A673 (cell line): ENCODE measurements at places on chromosomes 5 and 9. TPM values are rescaled to one million over a fixed set of nuclear protein-coding genes. Genes with fewer than 3 reads are reported as not detected.

DNA sequence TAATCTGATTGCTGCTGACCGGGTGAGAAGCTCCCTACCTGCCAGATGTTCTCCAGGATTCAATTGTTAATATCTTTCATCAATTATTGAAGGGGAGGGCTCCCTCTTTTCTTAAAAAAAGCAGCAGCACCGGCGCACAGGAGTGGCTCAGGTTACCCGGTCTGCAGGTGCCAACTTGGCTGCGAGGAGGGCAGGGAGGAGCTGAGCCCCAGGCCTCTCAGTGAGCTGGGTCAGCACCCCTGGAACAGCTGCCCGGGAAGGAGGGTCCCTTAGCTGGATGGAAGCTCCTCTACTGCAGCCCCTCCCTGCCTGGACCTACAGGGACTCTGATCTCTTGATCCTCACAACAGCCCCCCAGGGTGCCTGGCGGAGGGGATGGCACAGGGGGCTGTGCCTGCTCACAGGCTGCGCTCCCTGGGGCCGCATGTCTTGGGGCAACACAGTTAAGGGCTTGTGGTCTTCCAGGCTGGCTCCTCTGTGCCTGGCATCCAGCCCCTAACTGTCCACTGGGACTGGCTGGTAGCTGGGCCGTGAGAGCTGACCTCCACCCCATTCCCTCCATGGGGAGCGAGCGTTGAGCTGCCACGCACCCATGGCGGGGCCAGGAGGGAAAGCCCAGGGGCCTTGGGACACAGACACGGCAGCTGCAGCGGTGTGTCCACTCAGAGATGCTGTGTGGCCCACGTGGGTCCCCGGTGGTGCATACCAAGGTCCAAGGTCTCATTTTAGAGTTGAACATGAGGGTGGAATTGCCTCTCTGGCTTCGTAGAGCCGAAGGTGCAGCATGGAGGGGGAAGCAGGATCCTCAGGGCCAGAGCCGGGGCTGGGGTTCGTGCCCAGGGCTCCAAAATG lies 28.6 kb upstream of the TMEM250 start:
- H3K4me3 ChIP-seq = no peak overlapping the region
- no peaks in the 10 kb centered on the region for H3K36me3 ChIP-seq
- no peak for DNase-seq

DNA sequence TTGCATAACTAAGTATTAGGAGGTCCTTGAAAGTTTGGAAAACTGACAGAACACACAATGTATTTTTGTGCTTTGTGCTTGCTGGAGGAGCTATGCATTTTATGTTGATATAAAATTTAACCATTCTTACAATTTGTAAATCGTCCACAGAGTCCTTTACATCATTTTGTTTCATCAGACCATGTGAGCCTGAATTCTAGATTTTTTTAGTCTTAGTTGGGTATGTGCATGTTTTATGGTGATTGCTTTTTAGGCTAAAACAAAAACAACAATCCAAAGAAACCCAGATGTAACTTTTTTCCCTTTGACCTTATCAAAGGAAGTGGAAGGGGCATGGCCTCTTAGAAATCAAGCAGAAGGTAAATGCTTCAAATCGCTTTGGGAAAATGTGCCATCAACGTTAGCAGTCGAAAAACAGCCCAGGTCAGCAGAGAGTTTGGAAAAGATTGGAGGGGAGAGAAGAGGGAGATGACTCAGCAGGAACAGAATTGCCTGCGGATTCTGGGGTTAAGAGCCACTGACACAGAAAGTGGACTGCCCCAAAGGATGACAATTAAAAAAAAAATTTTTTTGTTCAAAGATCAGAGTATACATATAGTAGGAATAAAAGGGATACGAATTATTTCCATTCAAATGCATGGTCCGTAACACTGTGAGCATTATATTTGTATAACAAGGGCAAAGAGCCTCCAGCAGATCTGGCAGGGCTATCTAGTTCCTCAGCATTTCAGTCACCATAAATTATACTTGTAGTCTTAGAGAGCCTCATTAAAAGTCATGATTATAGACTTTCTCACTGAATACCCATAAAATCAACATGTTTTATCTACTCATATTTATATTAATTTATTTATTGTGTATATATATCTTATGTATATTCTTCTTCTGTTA lies 253.5 kb upstream of the HAPLN1 start:
- H3K27ac ChIP-seq = no peak overlapping the region
- no peaks in the 10 kb centered on the region for H3K4me1 ChIP-seq
- H3K27me3 ChIP-seq = no peaks in the 10 kb centered on the region
- H3K4me3 ChIP-seq = no peak overlapping the region
- no peak for DNase-seq

GRCh38 chr5:1304033-1304432 lies 9.2 kb upstream of the TERT start:
- no peak for DNase-seq
- H3K36me3 ChIP-seq = no peaks in the 10 kb centered on the region
- no peak overlapping the region for H3K27ac ChIP-seq
- H3K27me3 ChIP-seq = peaks cover 3% of the 10 kb centered on the region

DNA sequence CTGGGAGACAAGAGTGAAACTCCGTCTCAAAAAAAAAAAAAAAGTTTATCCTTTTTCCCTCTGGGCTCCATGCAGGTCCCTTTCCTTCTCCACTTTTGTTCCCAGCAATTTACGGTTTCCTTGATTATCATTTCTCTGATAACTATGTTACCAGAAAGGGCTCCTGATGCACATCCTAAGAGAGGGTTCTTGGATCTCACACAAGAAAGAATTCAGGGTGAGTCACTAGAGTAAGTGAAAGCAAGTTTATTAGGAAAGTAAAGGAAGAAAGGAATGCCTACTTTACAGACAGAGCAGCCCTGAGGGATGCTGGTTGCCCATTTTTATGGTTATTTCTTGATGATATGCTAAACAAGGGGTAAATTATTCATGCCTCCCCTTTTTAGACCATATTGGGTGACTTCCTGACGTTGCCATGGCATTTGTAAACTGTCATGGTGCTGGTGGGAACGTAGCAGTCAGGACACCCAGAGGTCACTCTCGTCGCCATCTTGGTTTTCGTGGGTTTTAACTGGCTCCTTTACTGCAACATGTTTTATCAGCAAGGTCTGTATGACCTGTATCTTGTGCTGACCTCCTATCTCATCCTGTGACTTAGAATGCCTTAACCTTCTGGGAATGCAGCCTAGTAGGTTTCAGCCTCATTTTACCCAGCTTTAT lies 13.5 kb upstream of the MELK start:
- no peaks in the 10 kb centered on the region for H3K27me3 ChIP-seq
- H3K4me3 ChIP-seq = no peak overlapping the region
- no peaks in the 10 kb centered on the region for H3K4me1 ChIP-seq
- no peaks in the 10 kb centered on the region for H3K36me3 ChIP-seq
- H3K27ac ChIP-seq = no peak overlapping the region

- no peak overlapping the region for H3K4me3 ChIP-seq
- peaks cover 4% of the 10 kb centered on the region for H3K27me3 ChIP-seq
- no peaks in the 10 kb centered on the region for H3K4me1 ChIP-seq
- no peak for DNase-seq
- H3K27ac ChIP-seq = no peak overlapping the region
Measured at GRCh38 chr5:2153350-2153749, 270.6 kb upstream of the IRX4 start.

GRCh38 chr5:33037076-33037475 lies 326.0 kb downstream of the NPR3 start:
- H3K36me3 ChIP-seq = no peaks in the 10 kb centered on the region
- DNase-seq = no peak
- no peak overlapping the region for H3K4me3 ChIP-seq
- no peaks in the 10 kb centered on the region for H3K4me1 ChIP-seq
- H3K27me3 ChIP-seq = no peaks in the 10 kb centered on the region

- H3K27ac ChIP-seq = no peak overlapping the region
- no peaks in the 10 kb centered on the region for H3K36me3 ChIP-seq
- no peak overlapping the region for H3K4me3 ChIP-seq
- no peaks in the 10 kb centered on the region for H3K27me3 ChIP-seq
Measured at GRCh38 chr5:65084795-65085515, 316.2 kb downstream of the CWC27 start.

- no peak overlapping the region for H3K4me3 ChIP-seq
- no peaks in the 10 kb centered on the region for H3K36me3 ChIP-seq
- H3K4me1 ChIP-seq = no peaks in the 10 kb centered on the region
- H3K27me3 ChIP-seq = no peaks in the 10 kb centered on the region
- no peak overlapping the region for H3K27ac ChIP-seq
Measured at GRCh38 chr5:159419576-159419975, 89.3 kb upstream of the IL12B start.

DNA sequence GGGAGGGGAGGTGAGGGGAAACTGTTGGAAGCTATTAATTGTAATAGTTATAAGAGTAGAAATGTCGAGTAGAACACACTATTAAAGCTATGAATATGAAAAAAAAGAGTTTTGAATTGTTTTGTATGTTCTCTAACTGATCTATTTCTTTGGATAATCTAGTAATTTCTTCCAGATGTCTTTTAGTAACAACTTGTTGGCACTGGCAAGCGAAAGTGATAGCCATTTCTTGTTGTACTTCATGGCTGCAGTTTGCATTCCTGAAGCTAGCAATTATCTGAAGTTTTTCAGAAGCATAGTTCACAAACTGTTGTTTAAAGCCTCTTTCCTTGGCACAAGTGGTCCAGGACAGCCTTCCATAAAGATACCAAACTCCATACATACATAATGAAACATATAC lies 49.4 kb upstream of the SPATA31C2 start:
- peak overlapping the region; percentile 78 for H3K27ac ChIP-seq
- H3K36me3 ChIP-seq = no peaks in the 10 kb centered on the region
- peaks cover 30% of the 10 kb centered on the region for H3K4me1 ChIP-seq
- H3K4me3 ChIP-seq = no peak overlapping the region
- no peaks in the 10 kb centered on the region for H3K27me3 ChIP-seq

DNA sequence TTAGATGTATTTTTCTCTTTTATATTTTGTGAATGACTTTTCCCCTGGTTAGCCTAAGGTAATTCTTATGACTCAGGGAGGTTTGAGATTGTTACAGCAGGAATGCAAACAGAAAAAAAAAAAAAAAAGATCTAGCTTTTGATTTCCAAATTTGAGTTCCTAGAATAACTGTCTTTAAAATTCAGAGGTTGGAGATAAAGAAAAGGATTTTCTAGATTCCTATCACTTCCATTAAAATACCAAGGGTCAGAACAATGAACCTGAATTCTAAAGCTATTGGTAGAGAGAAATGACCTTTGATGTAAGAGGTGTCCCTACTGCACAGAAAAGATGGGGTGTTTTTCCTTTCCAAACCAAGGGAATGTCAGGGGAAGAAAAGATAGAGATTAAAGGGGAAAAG lies 262.5 kb downstream of the DOCK8 start:
- H3K27me3 ChIP-seq = no peaks in the 10 kb centered on the region
- no peaks in the 10 kb centered on the region for H3K36me3 ChIP-seq
- no peak overlapping the region for H3K27ac ChIP-seq

- no peak overlapping the region for H3K4me3 ChIP-seq
- H3K27me3 ChIP-seq = no peaks in the 10 kb centered on the region
- no peak for DNase-seq
- H3K4me1 ChIP-seq = no peaks in the 10 kb centered on the region
- peaks cover 70% of the 10 kb centered on the region for H3K36me3 ChIP-seq
Measured at GRCh38 chr5:6755519-6755918, 42.3 kb downstream of the TENT4A start.

DNA sequence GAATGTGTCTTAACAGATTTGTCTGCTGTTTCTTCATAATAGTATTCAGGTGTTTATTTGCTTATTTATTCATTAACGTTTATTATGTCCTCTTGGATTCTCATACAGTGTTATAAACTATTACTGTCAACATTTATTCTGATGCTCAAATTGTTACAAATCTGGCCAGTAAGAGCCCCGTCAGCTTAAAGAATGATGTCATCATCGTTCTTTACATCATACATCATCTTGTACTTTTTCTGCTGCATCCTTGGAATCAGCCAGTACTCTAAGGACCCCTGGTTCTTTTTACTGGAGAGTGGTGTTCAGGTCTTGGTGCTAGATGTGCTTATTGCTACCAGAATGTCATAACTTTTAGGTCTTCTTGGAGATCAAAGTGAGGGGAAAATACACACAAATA lies 86.6 kb downstream of the SH3GL2 start:
- no peaks in the 10 kb centered on the region for H3K4me1 ChIP-seq
- no peak overlapping the region for H3K27ac ChIP-seq
- no peak for DNase-seq
- H3K36me3 ChIP-seq = no peaks in the 10 kb centered on the region

GRCh38 chr5:169732841-169733240 lies 95.8 kb downstream of the DOCK2 start:
- no peak overlapping the region for H3K4me3 ChIP-seq
- no peaks in the 10 kb centered on the region for H3K36me3 ChIP-seq
- H3K27me3 ChIP-seq = no peaks in the 10 kb centered on the region
- H3K27ac ChIP-seq = no peak overlapping the region
- no peaks in the 10 kb centered on the region for H3K4me1 ChIP-seq

GRCh38 chr5:81171769-81172168 lies 61.4 kb upstream of the CKMT2 start:
- H3K36me3 ChIP-seq = no peaks in the 10 kb centered on the region
- H3K27ac ChIP-seq = no peak overlapping the region
- no peak overlapping the region for H3K4me3 ChIP-seq
- peak; percentile 41 for DNase-seq
- H3K4me1 ChIP-seq = no peaks in the 10 kb centered on the region

- no peak for DNase-seq
- H3K27me3 ChIP-seq = no peaks in the 10 kb centered on the region
- H3K4me3 ChIP-seq = no peak overlapping the region
Measured at GRCh38 chr5:117803533-117803932, 1184.8 kb downstream of the DTWD2 start.

DNA sequence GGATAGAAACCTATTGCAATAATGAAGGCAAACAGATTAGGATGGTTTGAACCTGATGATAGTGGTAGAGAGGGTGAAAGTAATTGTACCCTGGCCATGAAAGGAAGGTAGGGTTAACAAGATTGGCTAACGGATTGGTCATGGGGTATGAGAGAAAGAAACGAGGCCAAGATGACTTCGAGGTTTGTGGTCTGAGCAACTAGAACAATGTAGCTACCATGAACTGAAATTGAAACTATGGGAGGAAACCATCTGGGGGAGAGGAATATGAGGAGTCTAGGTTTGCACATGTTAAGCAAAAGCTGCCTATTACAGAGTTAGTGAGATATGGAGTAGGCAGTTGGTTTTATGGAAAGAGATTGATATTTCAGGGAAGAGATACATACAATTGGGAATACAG lies 406.0 kb downstream of the PRELID2 start:
- H3K4me3 ChIP-seq = no peak overlapping the region
- DNase-seq = no peak
- H3K36me3 ChIP-seq = no peaks in the 10 kb centered on the region
- peaks cover 3% of the 10 kb centered on the region for H3K4me1 ChIP-seq
- no peak overlapping the region for H3K27ac ChIP-seq

GRCh38 chr9:103990311-103990710 lies 103.8 kb upstream of the SMC2 start:
- no peaks in the 10 kb centered on the region for H3K4me1 ChIP-seq
- no peak overlapping the region for H3K27ac ChIP-seq
- no peaks in the 10 kb centered on the region for H3K36me3 ChIP-seq
- DNase-seq = no peak

The ACOT12 gene
- not detected in 2 replicates for total RNA-seq

The SNCAIP gene
- not detected in 2 replicates for total RNA-seq

The FOXD4L5 gene
- 0.13 and 0.20 TPM in 2 replicates for total RNA-seq

The UHRF2 gene
- total RNA-seq = 52.7 and 53.0 TPM in 2 replicates

The MXD3 gene
- total RNA-seq = 15.1 and 19.4 TPM in 2 replicates

The STPG3 gene
- 0.35 TPM in 1 of 2 replicates, not detected in the other for total RNA-seq

The PCDHB6 gene
- total RNA-seq = 7.3 and 9.1 TPM in 2 replicates

The GNA14 gene
- 2.7 and 3.8 TPM in 2 replicates for total RNA-seq

The TMEM174 gene
- not detected in 2 replicates for total RNA-seq
